NCI-H2029 (cell line): ENCODE measurements at places on chromosomes 11 and 22.
A peak's percentile ranks its signal among the peaks of the same experiment; 100 is the strongest.

DNA sequence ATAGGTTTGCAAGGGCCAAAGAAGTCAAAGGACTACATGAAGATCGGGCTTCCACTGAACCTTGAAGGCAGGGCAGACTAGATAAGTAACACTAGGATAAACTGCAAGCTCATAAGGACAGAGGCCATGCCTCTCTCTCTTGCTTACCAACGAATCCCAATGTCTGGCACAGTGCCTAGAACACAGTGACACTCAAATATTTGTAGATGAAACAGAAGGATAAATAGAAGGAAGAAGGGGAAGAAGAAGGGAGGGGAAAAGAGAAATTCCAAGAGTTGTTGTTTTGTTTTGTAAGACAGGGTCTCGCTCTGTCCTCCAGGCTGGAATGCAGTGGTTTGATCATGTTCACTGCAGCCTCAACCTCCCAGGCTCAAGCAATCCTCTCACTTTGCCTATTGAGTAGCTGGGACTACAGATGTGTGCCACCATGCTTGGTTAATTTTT, 26.9 kb downstream of the SIK3 start:
- peak; percentile 66 for DNase-seq

- DNase-seq, result no peak
Observed at GRCh38 chr11:61334434-61335354, 1.7 kb downstream of the TKFC start.

DNA sequence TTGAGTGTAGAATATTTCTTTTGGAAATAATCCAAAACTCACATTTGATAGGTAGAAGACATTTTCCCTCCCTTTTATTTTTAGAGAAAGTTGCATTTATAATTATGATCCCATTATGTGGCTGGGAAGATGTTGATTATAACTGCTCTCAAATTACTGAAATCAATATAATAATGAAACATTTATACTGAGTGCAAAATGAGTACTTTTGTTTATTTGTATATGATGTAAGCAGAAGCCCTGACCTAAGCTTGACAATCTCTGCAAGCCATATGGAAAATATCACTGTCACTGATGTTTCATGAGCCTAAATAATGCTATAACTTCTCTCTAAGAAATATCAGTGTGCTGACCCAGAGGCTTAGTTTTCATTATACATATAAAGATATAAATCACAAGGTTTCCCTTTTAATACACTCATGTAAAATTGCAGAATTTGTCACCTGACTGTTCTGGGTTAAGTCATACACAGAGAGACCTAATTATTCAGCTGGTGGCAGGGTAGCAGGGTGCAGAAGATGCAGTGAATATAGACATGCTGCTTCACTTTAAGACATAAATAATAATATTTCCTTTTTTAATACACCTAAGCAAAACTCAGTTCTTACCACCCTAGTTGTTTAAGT, 99.2 kb downstream of the BBOX1 start:
- DNase-seq, result no peak

GRCh38 chr11:63920126-63920938, 3.4 kb upstream of the RCOR2 start:
- DNase-seq, result no peak

DNA sequence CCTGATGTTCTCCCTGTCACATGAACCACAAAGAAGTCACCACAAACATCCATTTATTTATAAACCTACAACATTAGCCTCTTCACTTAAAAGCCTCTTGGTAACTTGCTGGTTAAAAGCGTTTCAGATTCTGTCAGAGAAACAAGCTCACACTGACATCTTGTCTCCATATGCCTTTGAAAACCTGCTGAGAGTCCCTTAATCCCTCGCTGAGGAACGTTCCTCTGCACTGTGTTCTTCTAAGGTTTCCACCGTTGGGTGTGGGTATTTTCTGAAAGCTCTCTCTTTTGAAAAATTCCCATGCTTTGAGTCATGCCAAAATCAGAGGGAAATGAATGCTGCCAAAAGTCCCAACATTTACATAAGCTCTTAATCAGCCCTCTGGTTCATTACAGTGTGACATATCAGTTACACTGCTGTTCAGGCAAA, 149.8 kb downstream of the CCDC34 start:
- no peak for DNase-seq

DNA sequence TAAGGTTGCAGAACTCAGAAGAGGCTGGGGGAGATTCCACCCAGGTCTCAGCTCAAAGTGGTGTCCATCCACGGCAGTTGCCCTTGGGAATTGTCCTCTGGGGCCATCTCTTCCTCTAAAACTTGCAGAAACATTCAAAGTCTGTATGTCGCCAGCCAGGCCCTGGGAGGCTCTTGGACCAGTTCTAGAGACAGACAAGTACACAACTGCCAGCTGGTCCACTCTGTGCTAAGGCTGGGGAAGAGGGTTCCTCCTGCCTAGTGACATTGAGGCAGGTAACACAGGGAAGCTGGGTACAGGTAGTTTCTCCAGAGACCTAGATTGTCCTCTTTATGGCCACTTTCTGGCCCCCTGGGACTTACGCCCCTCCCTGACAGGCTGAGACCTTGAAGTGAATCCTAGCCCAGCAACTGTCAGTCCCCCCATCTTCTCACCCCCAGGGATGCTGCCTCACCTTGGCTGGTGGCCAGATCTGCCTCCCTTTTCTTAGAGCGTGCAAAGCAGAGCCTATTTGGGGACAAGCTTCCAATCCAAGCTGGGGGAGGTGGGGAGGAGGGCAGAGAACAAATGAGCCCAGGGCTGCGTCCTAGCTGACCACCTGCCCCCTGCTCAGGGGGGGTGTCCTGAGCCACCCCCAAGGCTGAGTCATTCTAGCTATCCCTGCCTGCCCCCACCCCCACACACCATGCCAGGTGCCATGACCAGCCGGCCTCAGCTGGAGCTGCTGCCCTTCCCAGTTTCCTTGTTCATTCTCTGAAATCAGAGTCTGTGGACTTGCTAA, 8.4 kb downstream of the FAM83F start:
- no peak for DNase-seq

GRCh38 chr11:48006301-48006992, 26.1 kb downstream of the PTPRJ start:
- DNase-seq, result no peak

DNA sequence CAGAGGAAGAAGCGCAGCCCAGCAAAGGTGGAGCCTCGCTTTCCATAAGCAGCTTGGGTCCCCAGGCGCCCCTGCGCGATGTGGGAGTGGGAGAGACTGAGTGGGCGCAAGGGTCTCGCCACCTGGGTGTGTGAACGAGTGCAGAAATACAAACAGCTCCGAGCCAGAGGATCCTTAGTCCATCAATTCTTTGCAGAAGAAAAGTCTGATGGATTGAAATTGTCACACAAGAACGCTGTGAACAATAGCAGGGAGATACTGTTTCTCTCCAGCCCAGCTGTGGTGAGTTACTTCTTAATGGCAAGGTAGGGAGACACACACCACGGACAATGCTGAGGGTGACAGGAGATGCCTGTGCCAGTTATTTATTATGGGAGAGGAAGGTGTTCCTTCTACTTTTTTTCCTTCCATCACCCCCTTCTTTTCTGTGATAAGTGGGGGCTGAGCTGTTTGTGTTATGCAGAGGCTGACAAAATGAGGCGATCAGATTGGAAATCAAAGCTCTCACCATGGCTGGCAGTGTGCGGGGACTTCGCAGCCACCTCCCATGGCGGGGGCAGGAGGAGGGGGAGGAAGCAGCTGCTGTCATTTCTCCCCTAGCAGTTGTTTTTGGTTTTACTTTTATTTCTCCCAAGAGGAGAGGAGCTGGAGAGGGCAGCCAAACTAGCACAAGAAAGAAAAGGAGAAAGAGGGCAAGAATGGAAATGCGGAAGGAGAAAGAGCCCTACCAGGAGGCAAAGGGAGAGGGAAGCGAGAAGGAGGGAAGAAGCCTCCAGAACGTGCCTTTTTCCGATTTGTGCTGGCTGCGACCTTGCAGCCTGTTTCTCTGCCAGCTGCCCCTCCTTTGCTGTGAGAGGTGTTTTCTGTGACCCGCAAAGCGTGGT, 755.8 kb downstream of the NTM start:
- no peak for DNase-seq

- no peak for DNase-seq
Observed at GRCh38 chr11:127226949-127227348, 226.4 kb upstream of the KIRREL3 start.

DNA sequence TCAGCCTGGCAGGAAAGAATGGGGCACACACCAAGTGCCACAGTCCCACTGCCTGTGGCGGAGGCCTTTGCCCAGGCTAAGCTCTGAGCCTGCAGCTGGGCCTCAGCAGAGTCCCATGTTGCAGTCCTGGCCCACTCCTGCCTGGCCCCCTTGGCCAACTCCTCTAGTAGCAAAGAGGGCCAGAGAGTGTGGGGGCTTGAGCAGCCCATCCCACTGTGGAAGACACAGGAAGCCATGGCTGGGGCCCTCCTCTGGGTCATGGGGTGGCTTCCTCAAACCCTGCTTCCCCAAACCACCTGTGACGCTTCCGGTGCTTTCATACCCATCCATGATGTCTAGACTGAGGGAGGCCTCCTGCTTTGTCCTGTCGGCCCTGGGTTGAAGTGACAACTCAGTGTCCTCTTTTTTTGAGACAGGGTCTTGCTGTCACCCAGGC, 5.8 kb downstream of the RPS19BP1 start:
- DNase-seq, result no peak

- no peak for DNase-seq
Observed at GRCh38 chr11:67645521-67646461, 4.7 kb downstream of the ACY3 start.

- no peak for DNase-seq
Observed at GRCh38 chr11:119103793-119104192, 2.1 kb upstream of the DPAGT1 start.

DNA sequence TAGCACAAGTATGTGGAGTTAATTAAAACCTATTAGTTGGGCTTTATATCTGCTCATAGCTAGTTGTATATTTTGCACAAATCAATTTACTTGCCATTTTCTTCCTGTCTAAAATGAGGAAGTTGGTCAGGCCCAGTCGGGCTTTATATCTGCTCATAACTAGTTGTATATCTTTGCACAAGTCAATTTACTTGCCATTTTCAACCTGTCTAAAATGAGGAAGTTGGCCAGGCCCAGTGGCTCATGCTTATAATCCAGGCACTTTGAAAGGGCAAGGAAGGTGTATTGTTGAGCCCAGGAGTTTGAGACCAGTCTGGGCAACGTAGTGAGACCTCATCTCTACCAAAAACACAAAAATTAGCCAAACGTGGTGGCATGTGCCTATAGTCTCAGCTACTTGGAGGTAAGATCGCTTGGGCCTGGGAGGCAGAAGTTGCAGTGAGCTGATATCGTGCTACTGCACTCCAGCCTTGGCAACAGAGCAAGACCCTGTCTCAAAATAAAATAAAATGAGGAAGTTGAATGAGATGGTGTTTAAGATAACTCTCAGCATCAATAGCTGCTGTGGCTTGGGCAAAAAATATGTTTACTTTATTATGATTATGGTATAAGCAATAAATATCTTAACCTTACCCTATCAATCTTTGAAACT, 1558.6 kb upstream of the RAG2 start:
- DNase-seq, result no peak
